Right renal cortex interstitium (tissue), 3 donors: ENCODE measurements at places on chromosomes 7 and 10.

DNA sequence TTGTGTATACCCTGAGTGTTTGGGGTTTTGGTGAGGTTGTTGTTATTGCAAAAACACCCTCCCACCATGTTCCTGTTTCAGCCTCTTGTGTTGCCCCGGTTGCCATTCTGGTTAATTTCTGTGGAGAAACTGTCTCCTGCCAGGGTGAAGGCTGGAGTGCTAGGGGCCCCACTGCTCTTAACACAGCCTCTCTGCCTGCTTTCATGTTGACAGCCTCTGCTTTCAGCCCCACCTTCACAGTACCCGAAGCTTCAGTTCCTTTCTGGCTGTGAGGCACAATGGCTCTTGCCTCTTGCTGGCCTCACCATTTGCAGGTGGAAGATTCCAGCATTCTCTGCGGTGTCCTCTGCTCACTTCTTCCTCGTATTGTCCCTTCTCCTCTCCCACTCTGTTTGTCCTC lies 19.2 kb downstream of the SLC18A2 start:
- DNase-seq, result no peak

DNA sequence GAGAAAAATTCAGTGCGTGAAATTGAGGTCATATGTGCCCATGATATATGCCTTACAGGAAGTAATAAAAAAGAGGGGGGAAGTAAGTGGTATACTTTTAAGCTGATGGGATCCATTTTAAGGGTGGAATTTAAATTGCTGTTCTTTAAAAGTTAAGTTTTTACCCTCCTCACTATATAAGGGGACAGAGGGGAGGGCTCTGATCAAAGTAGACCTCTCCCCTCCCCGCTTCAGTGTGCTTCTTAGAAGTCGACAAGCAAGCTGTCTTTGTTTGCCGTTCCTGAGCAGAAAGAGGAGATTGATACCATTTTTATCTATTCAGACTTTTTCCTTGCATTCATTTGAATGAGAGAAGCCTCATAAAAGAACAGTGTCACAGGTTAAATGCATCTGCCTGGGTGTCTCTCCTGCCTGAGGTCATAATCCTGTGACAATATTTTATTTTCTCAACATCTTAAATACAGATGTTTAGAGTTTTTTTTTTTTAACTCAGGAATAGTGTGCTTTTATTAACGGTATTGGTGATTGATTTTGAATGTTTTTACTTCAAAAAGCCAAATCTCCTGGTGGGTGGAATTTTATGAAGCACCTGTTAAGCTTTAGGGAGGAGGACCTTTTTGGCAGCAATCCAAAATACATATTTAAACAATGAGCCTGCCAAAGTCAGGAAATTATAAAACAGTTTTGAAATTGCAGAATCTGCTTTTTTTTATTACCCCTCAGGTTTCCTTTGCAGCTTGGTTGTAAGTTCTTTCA lies 141.7 kb downstream of the KAT6B start:
- DNase-seq, result no peak

DNA sequence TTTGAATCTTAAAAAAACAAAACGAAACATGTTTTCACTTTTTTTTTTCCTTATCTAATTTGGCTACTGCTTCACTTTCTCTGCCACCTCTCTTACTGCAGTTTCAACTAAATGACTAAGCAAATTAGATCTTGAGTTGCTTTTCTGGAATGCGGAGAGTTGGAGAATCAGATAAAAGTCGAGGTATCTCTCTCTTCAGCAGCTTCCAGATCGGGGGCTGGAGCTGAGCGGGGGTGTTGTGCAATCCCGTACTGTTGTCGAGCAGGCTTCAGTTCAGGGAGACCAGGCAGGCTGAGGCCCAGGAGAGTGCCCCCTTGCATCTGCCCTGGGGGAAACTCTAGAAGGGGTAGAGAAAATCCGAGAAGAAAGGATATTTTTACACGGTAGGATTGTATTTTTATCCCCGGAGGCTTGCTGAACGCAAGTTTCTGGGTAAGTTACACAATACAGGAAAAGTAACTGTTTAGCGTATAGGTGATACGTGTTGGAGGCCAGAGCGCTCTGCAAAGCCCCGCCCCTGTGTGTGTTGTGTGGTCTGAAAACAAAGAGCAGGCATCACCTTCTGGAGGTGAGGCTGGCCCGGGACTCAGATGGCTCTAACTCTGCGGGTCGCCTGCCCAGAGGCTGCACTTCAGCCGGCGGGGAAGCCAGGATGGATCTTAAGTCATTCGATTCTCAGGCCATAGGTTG lies 116.6 kb downstream of the KLF6 start:
- no peak for DNase-seq

GRCh38 chr7:139711991-139712743 lies 65.6 kb downstream of the HIPK2 start:
- DNase-seq, result no peak

GRCh38 chr7:105916603-105917002 lies 40.2 kb upstream of the ATXN7L1 start:
- DNase-seq, result no peak

DNA sequence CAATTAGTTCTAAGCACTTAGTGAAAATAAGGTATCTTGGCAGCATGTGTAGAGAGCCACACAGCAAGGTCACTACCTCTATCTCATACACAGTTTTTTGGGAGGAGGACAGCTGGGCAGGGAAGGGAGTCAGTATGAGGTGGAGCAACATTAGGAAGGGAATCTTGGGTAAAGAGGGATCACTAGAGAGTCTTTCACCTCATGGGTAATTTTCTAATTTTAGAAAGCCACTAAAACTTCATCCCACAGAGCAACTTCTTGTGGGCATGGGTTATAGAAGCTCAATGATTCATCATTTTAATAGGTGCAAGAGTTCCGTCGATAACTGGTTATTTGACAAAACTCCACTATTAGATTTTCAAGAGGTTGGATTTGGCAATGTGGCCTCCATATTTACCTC lies 2.5 kb downstream of the NRAP start:
- DNase-seq, result no peak

- DNase-seq, result no peak
Observed at GRCh38 chr7:74294191-74294998, 5.2 kb downstream of the CLIP2 start.

DNA sequence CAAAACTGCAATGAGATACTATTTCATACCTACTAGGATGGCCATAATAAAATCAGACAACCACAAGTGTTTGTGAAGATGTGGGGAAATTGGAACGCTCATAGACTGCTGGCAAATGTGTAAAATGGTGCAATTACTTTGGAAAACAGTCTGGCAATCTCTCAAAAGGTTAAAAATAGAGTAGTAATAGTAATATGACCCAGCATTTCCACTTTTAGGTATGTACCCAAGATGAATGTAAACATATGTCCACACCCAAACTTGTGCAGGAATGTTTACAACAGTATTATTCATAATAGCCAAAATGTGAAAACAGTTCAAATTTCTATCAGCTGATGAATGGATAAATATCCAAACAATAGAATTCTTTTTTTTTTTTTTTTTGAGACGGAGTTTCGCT lies 731.6 kb upstream of the ANKRD30A start:
- DNase-seq, result no peak

GRCh38 chr10:71039551-71039950 lies 151.2 kb upstream of the PCBD1 start:
- DNase-seq, result no peak

DNA sequence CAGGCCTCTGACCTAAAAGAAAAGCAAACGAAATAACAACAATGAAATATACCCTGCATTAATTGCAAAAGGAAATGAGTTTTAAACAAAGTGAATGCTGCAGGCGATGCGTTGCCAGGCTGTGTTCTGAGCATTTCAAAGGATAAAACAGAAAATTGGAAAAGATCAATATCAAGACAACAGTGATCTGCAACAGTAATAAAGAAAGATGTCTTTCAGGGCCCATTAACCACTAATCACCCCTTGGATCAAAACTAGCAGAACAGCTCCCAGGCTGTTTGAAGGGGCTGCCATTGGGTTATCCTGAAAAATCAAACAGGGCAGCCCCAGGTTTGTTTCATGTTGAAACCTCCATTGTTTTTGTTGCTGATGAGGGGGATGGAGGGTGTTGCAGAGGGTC lies 219.2 kb downstream of the FGFR2 start:
- DNase-seq, result no peak

- no peak for DNase-seq
Observed at GRCh38 chr7:132244903-132245480, 331.3 kb downstream of the PLXNA4 start.

DNA sequence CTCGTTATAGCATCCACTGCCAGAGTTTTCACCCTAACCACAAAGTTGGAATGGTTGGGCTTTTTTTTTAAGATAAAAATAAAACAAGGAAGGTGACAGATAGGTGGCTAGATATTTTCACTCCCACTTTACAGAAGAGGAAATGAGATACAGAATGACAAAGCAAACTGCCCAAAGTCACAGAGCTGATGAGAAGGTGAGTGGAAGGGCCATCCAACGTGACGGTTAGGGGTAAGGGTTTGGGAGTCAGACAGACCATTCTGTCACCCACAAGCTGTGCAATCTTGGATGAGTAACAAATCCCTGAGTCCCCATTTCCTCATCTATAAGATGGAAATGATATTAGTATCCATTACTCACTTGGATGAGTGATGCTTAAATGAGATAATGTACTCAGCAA lies 106.9 kb upstream of the PDLIM1 start:
- no peak for DNase-seq

GRCh38 chr10:95266674-95267095 lies 24.1 kb downstream of the PDLIM1 start:
- no peak for DNase-seq

- DNase-seq, result no peak
Observed at GRCh38 chr10:3198900-3199299, 26.3 kb upstream of the PITRM1 start.

- no peak for DNase-seq
Observed at GRCh38 chr10:95815701-95816240, 59.8 kb downstream of the ENTPD1 start.

DNA sequence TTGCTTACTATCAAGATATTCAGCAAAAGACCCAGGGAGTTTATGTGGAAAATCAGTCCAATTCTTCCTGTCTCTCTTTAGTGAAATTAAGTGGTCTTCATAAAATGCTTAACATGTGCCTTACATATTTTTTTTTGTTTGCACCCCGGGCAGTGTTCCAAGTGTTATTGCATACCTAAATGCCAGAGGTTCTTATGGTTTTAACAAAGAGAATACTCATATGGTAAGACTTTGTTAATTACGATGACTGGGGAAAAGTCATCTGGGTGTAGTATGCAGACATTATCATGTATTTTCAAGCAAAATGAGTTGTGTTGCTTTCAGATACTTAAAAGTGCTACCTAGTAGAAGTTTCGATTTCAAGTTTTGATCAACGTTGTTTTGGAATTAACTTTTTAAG lies 82.6 kb downstream of the PRKG1 start:
- no peak for DNase-seq

- DNase-seq, result no peak
Observed at GRCh38 chr10:44385696-44386441, 972 bp upstream of the CXCL12 start.

DNA sequence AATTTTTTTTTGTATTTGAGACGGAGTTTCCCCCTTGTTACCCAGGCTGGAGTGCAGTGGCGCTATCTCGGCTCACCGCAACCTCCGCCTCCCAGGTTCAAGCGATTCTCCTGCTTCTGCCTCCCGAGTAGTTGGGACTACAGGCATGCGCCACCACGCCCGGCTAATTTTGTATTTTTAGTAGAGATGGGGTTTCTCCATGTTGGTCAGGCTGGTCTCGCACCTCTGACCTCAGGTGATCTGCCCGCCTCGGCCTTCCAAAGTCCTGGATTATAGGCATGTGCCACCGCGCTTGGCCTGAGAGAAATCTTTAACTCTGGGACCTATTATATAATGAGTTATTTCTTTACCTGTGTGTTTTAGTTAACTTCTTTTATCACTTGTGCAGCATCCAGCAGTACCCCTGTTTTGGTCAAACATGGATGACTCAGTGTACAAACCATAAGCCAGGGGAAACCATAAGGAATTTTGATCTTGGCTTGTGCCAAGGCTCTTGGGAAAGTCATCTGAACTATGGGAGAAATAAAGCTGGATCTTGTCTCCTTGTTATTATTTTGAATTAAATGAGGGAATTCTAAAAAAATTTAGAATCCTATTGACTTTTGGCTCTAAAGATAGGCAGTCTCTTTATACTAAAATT lies 23.6 kb upstream of the ZRANB1 start:
- DNase-seq, result no peak

GRCh38 chr10:73732426-73732825 lies 11.7 kb upstream of the SEC24C start:
- DNase-seq, result no peak

- no peak for DNase-seq
Observed at GRCh38 chr7:94888551-94888950, 18.8 kb upstream of the PPP1R9A start.

DNA sequence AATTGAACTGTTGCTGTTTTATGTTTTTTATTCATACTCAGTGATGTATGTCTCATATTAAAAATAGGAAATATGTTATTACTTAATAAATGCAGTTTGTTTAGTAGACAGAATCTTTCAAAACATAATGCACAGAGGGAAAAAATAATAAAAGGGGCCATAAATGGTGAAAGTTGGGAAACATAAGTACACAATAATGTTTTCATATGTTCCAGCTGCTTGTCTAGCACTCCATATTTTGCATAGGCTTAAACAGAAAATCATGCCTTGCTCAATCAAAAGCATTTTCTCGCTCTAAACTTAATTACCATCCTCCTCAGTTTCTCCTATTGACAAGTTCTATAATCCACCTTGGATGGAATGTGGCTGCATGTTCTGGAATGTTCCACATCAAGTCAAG lies 333.2 kb downstream of the PLXNA4 start:
- no peak for DNase-seq

DNA sequence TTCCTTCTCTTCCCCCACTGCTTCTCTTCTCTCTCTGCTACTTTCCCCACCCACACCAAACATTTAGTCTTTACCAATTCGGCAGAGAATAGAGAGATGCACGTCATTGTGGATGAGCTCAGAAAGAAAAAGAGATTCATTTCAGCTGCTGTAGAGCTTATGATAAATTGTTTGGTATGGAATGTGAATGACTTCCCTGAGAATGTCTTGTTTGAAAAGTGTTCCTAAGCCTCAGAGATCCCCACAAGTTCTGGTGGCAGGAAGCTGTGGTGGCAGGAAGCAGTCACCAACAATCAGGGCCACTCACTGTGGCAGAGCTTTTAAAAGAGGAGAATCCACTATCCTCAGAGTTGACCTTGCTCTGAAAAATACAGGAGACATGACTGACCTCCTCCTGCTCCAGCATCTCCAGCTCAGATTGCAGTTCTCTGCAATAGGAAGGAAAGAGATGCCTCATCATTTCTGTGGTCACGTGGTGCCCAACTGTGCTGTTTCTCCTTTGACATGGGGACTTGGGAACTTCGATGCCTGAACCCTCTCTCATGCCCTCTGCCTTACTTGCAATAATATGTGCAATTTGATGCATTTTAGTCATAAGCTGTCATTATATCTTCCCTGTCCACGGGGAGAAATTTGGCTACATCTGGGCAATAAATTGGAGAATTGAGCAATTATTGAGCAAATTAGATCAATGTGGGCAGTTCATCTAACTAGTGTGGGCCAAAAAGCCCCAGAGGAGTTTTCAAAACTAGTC lies 76.5 kb downstream of the BMPER start:
- DNase-seq, result no peak

DNA sequence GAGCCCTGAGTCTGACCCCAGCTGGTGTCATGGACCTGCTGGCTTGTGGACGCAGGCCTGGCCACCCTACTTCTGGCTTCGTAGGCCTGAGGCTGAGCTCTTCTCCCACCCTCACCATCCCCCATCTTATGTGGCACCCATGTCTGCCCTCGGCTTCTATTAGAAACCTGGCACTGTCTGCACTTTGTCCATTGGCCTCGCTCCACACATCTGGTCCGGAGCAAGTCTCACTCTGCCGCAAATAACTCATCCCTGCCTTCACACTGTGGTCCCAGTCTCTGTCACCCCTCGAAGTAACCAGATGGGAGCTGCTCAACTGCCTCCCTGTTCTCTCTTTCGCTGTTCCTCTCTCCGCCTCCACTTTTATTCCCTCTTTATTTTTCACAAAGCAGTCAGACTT lies 78.6 kb downstream of the TRRAP start:
- DNase-seq, result no peak
